Mesothelial cell of epicardium (in vitro differentiated cells): ENCODE measurements at places on chromosomes 6 and 20.

GRCh38 chr6:95994151-95994550 is 21.6 kb upstream of the FUT9 start:
- no peaks in the 10 kb centered on the region for H3K4me1 ChIP-seq
- no peaks in the 10 kb centered on the region for H3K27me3 ChIP-seq
- H3K36me3 ChIP-seq: peaks cover 9% of the 10 kb centered on the region
- no peak overlapping the region for H3K4me3 ChIP-seq

DNA sequence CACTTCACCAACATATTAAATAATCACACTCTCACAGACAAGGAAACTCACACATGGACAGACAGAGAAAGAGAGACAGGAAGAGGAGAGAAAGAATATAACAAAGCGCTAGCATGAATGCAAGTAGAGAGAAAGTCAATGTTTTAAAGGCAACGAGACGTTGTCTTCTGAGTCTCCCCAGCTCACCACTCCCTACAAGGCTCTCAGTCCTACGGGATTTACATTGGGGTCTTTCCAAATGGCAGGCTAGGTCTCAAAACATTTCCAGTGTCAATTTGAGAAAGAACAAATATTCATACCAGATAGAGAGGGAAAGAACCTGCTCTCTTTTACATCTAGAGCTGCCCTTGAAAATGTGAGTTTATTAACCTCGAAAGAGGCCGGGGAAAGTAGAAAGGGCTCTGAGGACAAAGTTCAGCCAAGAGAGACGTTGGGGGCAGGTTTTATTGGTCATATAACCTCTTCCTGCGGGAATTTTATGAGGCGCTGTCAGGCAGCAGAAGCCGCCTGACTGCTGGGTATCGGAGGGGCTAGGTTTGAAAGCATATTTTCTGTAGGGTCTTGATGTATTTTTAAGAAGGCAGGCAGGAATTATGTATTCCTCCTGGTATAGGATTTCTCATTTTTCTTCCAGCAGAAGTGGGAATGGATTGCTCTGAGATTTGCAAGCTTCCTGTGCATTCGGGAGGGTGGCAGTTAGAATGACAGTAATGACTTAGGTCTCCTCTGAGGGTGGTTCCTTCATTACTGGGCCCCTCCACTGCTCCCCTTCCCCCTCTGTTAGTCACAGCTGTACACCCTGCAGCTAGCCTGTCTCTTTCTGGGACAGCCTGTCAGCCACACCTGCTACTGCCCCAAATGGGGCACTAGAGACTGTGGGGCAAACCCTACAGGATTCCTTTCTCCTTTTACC is 34.4 kb upstream of the KIF16B start:
- H3K27me3 ChIP-seq: no peaks in the 10 kb centered on the region
- peaks cover 16% of the 10 kb centered on the region for H3K4me1 ChIP-seq
- H3K4me3 ChIP-seq: no peak overlapping the region
- H3K36me3 ChIP-seq: no peaks in the 10 kb centered on the region
- peak overlapping the region; percentile 21 for H3K27ac ChIP-seq
- DNase-seq: no peak

GRCh38 chr6:130132286-130132701 is 90.5 kb downstream of the SAMD3 start:
- no peak overlapping the region for H3K27ac ChIP-seq
- H3K36me3 ChIP-seq: peaks cover 22% of the 10 kb centered on the region
- H3K4me3 ChIP-seq: no peak overlapping the region

DNA sequence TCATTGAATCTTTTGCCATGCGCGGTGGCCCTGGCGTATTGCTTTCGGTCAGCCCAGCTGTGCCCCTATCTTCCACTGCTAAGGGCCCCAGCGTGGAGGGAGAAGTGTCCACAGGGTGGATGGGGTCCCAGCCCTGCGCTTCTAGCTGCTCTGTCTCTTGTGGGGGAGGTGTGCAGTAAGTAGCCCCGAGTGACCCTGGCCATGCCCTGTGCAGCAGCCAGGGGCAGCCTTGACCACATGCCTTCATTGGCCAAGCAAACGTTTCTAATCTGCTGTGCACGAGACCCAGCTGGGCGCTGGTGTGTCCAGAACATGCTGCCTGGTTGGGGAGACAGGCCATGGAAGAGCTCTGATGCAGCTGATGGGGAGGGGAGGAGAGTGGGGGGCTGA is 13.6 kb downstream of the TMEM181 start:
- no peak overlapping the region for H3K4me3 ChIP-seq
- H3K36me3 ChIP-seq: peaks cover 23% of the 10 kb centered on the region
- H3K27me3 ChIP-seq: no peaks in the 10 kb centered on the region
- H3K27ac ChIP-seq: no peak overlapping the region
- no peak for DNase-seq

DNA sequence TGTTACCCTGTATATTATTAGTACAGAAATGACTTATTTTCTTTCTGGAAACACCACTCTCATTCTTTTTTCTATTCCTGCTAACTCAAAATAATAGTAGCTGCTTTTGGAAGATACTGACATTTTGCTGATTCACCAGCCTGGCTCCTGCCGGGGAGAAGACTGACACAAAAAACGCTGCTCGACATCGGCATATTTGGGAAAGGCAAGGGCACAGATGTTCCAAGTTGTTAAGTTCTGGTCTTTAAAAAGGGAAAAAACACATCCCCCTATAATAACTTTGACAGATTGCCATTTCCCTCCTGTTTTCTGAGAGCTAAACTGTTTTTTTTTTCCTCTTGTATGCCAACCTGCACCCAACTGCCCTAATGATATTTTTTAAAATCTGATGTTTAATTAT is 55.4 kb downstream of the CTNNBL1 start:
- H3K27me3 ChIP-seq: no peaks in the 10 kb centered on the region
- no peaks in the 10 kb centered on the region for H3K4me1 ChIP-seq
- no peak overlapping the region for H3K27ac ChIP-seq
- peaks cover 24% of the 10 kb centered on the region for H3K36me3 ChIP-seq

DNA sequence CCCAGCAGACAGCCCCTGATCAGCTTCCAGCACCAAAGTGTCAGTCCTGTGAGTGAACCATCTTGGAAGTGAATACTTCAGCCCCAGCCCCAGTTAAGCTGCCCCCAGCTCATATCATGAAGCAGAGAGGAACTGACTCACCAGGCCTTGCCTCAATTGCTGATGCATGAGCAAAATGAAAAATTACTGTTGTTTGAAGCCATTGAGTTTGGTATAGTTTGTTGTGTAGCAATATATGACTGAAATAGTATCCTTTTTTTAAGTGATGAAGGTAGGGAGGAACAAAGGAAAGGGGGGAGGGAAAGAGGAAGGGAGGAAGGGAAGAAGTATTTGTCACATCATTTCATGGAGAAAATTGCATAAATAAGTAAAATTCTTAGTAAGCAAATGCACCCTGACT is 266.4 kb downstream of the MAFB start:
- H3K4me1 ChIP-seq: no peaks in the 10 kb centered on the region
- DNase-seq: no peak
- H3K4me3 ChIP-seq: no peak overlapping the region
- no peak overlapping the region for H3K27ac ChIP-seq
- H3K36me3 ChIP-seq: no peaks in the 10 kb centered on the region
- H3K27me3 ChIP-seq: no peaks in the 10 kb centered on the region

GRCh38 chr20:46423342-46423741 is 16.9 kb upstream of the ELMO2 start:
- H3K36me3 ChIP-seq: no peaks in the 10 kb centered on the region
- H3K27ac ChIP-seq: no peak overlapping the region
- H3K4me1 ChIP-seq: peaks cover 4% of the 10 kb centered on the region
- no peak for DNase-seq
- H3K4me3 ChIP-seq: no peak overlapping the region

DNA sequence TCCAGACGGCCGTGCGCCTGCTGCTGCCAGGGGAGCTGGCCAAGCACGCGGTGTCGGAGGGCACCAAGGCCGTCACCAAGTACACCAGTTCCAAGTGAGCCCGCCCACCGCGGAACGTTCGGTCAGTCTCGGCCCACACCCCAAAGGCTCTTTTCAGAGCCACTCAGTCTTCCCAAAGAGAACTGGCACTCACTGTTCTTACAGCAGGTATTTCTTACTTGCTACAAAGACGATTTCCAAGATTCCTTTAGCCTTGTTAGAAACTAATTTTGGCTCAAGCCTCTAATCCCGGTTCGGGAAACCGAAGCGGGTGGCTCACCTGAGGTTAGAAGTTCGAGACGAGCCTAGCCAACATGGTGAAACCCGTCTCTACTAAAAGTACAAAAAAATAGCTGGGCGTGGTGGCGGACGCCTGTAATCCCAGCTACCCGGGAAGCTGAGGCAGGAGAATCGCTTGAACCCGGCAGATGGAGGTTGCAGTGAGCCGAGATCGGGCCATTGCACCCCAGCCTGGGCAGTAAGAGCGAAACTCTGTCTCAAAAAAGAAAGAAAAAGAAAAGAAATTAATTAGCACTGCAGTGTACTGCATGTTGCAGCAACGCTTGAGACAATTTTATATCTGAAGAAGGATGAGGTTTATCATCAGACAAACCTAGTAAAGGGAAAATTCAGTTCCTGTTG is 73.1 kb downstream of the OR2B2 start:
- H3K36me3 ChIP-seq: peaks cover 2% of the 10 kb centered on the region
- no peak overlapping the region for H3K27ac ChIP-seq
- H3K27me3 ChIP-seq: no peaks in the 10 kb centered on the region

GRCh38 chr6:105164418-105164817 is 15.4 kb downstream of the POPDC3 start:
- H3K27me3 ChIP-seq: no peaks in the 10 kb centered on the region
- DNase-seq: no peak
- peaks cover 23% of the 10 kb centered on the region for H3K4me1 ChIP-seq

DNA sequence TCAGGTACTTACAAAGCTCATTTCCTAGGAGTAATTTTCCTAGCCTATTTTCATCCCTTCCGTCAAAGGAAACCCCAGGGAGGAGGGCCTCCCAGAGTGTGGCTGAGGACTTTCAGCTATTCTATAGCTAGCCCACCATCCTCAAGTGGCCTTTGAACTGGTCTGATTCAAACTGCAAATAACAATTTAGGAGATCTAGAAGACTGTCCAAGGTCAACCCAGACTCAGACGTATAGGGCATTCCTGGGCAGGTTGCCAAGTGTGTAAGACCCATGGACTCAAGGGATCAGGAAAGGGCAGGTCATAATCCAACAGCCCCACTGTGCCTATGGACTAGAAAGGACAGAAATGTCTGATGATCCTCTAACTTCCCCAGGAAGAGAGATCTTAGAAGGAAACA is 2.1 kb upstream of the RRAGD start:
- DNase-seq: no peak
- H3K36me3 ChIP-seq: no peaks in the 10 kb centered on the region
- no peak overlapping the region for H3K27ac ChIP-seq

DNA sequence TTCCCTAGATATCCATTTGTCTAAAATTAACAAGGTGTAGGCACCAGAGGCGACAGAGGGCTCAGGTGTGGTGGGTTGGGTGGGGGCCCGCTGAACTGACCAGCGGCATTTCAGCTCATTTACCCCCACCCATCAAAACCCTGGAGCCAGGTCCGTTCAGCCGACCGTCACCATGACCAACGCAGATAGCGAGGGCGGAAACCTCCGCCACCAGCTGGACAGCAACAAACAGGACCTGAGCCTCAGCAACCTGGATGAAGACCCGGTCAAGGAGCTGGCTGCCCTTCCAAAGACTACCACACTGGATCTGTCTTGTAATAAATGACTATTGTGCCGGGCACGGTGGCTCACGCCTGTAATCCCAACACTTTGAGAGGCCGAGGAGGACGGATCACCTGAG is 120.8 kb upstream of the LGSN start:
- H3K36me3 ChIP-seq: no peaks in the 10 kb centered on the region
- no peak overlapping the region for H3K4me3 ChIP-seq
- no peaks in the 10 kb centered on the region for H3K4me1 ChIP-seq
- DNase-seq: no peak

GRCh38 chr20:35306931-35307517 is 14.8 kb upstream of the FAM83C start:
- H3K4me3 ChIP-seq: no peak overlapping the region
- peaks cover 1% of the 10 kb centered on the region for H3K4me1 ChIP-seq
- no peaks in the 10 kb centered on the region for H3K27me3 ChIP-seq
- peaks cover 7% of the 10 kb centered on the region for H3K36me3 ChIP-seq

- no peak for DNase-seq
- no peak overlapping the region for H3K4me3 ChIP-seq
- H3K4me1 ChIP-seq: no peaks in the 10 kb centered on the region
- no peaks in the 10 kb centered on the region for H3K27me3 ChIP-seq
These were observed 28.8 kb downstream of the PTPRT start for GRCh38 chr20:43160941-43161340.

- peaks cover 46% of the 10 kb centered on the region for H3K27me3 ChIP-seq
- no peak for DNase-seq
- no peaks in the 10 kb centered on the region for H3K36me3 ChIP-seq
- H3K4me3 ChIP-seq: peak overlapping the region; percentile 73
- H3K4me1 ChIP-seq: peaks cover 17% of the 10 kb centered on the region
These were observed 855 bp upstream of the GFOD1 start for GRCh38 chr6:13488015-13488895.

DNA sequence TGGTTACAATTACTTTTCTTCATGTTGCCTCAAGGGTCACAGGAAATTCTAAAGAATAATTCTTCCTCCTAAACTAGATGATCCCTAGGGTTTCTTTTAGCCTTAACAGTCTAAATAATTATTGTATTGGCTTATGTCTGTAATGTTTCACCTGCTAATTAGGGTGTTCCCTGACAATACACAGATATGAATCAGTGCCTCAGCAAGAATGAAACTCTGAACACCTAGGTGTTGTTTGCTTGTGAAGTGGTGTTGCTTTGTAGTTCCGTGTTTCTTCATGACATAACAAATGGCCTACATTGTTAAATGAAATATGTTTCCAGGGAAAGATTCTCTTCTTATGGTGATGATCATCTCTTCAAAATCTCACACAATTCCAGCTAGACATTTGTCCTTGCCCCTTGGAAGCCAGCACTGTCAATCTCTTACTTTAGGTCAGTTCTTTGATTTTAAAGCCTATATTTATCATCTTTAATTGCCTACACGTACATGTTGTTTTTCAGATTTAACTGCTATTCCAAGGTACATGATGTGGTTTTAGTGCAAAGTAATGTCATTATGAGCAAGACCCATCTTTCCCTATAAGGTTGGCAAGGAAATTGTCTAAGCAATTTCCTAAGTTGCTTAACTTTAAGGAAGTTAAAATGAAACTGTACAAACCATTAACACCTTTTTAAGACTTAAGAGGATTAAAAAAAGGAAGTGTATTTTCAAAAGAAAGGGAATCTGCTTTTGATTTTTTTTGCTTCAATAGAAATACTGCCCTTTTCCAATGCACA is 111.9 kb downstream of the TBC1D7 start:
- H3K4me1 ChIP-seq: peaks cover 14% of the 10 kb centered on the region
- peaks cover 35% of the 10 kb centered on the region for H3K27me3 ChIP-seq
- no peak for DNase-seq
- H3K36me3 ChIP-seq: no peaks in the 10 kb centered on the region
- H3K27ac ChIP-seq: no peak overlapping the region

GRCh38 chr20:25258828-25259227 is 10.9 kb downstream of the PYGB start:
- DNase-seq: no peak
- no peaks in the 10 kb centered on the region for H3K27me3 ChIP-seq
- no peaks in the 10 kb centered on the region for H3K4me1 ChIP-seq
- H3K36me3 ChIP-seq: peaks cover 42% of the 10 kb centered on the region

GRCh38 chr6:105036351-105036750 is 79.4 kb downstream of the LIN28B start:
- H3K4me1 ChIP-seq: peaks cover 29% of the 10 kb centered on the region
- DNase-seq: no peak
- no peak overlapping the region for H3K4me3 ChIP-seq
- no peak overlapping the region for H3K27ac ChIP-seq
- H3K27me3 ChIP-seq: no peaks in the 10 kb centered on the region
